ENCODE measurements at places on chromosomes 7 and 10.

GRCh38 chr10:87538092-87539015 lies 33.7 kb downstream of the MINPP1 start:
- no peak for DNase-seq

DNA sequence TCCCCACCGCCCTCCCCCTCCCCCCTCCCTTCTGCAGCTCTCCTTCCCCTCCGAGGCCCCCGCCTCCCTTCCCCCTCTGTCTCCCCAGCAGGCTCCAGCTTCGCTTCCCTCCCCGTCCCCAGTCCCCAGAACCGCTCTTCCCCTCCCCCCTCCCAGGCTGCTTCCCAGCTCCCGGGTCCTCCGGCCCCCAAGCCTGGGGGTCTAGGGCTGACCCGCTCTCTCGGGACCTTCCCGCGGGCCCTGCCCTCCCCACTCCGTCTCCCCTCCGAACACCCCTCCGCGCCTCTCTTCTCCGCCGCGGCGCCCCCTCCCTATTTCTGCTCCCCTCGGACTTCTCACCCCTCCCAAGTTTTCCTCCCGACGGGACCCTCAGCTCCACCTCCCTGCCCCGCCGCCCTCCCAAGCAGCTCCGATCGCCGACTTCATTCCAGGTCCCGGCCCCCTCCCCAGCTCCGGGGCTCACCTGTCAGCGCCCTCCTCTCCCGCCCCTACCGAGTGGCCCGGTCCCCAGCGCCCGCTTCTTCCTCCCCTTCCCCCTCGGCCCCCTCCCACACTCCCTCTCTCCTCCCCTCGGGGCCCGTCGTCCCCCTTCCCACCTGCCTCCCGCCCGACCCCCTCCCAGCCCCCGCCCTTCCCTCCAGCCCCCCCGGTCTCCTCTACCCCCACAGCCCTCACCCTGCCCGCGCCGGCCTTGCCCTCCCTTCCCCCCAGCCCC lies 990 bp downstream of the ZNF467 start:
- DNase-seq: no peak

DNA sequence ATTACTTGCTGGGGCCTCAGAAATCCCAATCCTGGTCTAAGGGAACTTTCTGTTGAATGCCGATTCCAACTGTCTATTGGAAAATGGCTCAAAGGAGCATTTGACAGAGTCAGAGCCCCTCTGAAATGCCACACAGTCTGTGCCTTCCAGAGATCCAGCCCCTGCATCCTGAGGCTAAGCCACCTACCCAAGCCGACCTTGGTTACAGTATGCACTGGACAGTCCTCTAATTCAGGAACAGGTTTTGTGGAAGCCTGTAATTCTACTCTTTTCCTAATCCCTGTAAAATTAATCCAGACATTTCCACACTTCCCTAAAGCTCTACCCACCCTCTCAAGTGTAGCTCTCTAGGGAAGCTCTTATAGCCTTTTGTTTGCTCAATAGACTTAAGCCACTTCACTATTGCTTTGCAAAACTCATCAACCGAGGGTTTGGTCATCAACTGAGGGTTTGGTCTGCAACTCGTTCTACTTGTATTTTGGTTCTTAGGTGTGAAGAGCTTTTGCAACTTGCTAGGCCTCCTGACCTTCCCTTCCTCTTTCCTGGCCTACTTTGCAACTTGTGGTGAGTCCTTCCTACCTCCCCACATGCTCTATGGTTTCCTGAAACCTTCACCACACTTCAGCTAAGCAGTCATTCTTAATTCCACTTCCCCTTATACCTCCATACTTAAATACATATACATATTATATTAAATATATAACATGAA lies 364.8 kb downstream of the SFMBT2 start:
- no peak for DNase-seq

DNA sequence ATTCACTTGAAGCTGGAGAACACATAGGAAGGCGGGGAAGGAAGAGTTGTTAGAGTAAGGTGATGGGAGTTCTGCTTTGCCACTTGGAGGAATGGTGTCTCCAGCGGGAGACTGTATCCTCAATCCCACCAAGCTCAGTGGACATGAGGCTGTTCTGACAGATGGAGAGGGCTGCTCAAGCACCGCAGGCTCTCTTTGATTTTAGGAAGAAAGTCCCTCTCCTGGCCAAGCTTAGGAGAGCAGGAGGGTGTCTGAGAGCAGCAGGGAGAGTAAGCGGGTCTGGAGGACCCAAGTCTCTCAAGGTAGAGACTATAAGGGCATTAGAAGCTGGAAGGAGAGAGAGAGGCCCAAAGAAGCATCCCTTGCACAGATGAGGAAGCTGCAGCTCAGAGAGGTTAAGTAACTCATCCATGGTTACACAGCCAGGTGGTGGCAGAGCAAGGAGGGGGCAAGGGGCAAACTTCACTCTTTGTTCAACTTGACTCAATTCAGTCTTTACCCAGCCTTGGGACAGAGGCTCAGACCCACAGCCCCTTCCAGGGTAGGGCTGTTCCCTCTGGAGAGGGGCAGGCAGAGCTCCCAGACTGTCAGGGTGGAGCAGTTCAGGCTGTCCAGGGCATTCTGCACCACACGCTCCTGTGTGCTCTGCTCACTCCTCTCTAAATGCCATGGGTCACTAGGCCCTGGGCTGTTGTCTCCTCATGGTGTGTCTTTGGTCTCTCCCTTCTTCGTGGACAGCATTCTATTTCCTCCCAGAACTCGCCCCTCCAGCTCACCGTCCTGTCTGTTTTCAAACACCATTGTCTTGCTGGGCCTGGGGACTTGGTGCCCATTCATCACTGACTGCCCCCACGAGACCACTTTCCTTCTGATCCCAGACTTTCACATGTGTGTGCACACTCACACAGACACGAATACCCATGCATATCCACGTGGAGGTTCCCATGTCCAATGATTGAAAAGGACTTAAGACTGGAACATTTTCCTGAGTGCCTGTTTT lies 8.9 kb downstream of the CHAT start:
- DNase-seq: no peak

DNA sequence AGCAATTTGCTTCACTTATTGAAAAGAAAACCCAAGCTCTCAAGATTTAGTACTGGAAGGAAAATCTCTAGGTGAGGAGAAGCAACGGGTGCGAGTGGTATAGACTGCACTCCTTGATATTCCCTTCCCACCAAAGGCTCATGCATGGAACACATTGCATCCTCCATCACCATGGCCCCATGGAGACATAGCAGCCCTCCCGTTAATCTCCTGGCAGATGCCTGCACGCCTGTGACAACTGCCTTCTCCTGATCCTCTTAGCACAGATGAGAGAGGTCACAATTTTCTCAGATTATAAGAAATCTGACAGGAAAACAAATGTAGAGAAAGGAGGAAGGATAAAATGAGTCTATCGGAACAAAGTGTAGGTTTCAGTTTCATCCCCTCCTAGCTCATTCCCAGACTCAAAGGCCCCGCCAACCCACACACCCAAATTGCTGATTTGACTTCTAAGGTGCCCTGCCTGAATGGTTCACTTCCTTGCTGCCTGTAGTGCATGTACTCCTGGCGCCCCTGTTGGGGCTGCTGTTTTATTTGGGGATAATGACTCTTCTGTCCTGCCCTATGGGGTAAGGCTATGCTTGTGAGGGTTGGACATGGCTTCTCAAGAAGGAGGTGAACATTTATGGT lies 50.0 kb downstream of the PLXNA4 start:
- no peak for DNase-seq

DNA sequence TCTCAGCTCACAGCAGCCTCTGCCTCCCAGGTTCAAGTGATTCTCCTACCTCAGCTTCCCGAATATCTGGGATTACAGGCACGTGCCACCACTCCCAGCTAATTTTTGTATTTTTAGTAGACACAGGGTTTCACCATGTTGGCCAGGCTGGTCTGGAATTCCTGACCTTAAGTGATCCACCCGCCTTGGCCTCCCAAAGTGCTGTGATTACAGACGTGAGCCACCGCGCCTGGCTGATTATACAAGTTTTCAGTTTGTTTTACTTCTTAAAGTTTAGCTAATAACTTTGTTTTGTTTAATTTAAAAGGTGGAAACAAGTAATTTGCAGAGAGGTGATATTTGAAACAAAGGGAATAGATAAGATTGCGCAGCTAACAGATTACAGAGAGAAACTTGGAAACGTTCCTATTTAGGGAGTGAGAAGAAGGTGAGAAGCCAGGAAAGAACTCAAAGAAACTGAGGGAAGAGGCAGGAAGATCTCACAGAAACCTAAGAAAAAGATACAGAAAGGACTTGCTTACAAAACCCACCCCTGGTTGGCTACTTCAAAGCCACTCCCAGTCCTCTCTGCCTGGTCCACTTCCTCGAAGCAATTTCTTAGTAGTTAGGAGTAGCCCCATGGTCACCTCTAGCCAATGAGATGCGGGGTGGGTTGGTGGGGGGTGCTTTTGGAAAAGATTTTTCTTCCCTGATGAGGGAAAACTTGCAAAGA lies 15.0 kb upstream of the PDLIM1 start:
- no peak for DNase-seq

DNA sequence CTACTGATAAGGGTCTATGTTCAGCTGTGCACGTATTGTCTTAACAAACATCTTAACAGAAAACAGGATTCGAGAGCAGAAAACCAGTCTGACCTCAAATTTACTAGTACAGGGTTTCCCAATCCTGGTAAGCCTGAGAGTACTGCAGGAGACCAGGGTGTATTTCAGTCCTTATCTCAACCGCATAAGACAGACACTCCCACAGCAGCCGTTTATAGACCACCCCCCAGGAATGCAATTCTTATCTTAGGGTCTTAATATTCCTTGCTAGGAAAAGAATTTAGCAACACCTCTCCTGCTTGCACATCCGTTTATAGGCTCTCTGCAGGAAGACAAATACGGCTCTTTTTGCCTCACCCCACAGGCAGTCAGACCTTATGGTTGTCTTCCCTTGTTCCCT lies 277.3 kb downstream of the SDK1 start:
- DNase-seq: no peak

- DNase-seq: peak; percentile 84
Observed at GRCh38 chr10:94358480-94358879, 4.3 kb downstream of the NOC3L start.

- no peak for DNase-seq
Observed at GRCh38 chr10:16009785-16010184, 149.5 kb upstream of the MINDY3 start.

DNA sequence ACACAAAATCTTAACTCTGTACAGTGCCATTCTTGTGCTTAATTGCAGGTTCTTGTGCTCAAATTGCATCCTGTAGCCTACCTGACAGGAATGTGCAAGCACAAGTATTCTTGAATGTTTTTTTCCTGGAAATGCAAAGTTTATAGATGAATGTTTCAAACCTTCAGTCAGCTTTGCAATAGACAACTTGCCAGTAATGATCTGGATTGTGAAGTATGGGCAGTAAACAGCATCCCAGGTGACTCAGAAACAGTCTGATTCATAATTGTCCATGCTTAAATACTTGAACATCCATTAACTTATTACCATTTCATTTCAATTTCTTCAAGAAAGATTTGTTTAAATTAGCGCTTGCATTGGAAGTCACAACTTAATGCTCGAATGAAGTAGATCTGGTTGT lies 347.2 kb downstream of the SDK1 start:
- DNase-seq: no peak

- DNase-seq: no peak
Observed at GRCh38 chr10:24528946-24529345, 194.7 kb downstream of the ARHGAP21 start.

Data from AG20443 (cell line).